ENCODE measurements at places on chromosomes 16 and 17.

GRCh38 chr17:81867170-81867990 lies 3.8 kb downstream of the ARHGDIA start:
- no peak for DNase-seq

DNA sequence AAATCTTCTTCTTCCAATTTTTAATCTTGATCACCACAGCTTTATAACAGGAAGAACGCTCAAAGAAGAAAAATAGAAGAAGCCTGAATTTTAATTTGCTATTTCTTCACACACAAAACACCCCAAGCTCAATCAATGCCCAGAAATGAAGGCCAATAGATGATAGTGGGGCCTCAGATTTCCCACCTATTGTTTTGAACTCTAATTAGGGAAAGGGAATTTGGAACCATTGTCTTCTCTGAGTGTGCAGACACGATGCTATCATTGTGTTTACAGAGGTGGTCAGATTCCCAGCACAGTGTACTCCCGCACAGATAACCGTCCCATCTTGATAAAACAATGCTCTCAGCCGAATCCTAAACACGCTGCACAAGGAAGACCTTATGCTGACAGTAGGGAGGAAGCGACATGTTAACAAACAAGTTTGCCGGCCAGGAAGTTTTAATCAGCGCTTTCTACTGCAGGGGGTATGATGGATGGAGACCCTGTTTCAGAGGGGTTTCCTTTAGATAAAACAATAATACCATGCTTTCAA lies 684.7 kb downstream of the MAF start:
- DNase-seq: no peak

DNA sequence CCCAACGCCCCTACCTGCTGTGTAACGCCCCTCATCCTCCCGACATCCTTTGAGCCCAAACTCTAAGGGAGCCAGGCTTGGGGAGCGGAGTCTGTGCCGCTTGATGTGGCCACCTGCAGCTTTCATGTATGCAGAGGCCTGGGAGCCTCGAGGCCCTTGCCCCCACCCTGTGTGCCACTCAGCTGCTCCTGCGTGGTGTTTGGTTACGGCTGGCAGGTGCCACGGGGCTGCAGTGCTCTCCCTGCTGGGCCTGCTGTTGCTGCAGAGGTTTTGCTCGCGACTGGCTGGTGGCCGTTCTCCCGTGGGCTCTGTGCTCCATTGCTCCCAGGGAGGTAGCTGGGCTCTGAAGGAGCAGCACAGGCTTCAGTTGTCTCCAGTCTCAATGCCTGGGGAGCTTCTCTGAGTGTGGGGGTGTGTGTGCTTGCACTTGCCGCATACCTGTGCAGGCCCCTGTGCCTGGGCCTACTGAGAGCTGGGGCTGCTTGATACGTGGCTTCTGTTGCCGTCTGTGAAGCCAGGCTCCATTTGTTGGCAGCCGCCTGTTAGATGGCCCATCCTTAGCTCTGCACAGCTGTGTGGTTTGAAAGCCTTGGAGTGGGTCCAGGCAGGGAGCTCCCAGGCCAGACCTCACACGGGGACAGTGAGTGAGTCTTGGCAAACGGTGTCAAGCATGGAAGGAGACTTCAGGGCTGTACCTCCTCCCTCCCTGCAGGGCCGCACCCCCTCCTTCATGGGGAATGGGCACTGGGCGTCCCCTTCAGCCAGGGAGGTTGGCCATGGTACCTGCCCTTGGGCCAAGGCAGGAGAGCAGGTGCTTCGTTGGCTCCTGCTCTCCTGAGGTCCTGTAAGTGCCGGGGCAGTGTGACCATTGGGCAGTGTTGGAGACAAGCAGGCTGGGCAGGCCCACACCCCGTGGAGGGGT lies 47.2 kb downstream of the PDPK1 start:
- no peak for DNase-seq

- DNase-seq: no peak
Observed at GRCh38 chr17:78031435-78031834, 72.9 kb downstream of the TNRC6C start.

GRCh38 chr17:65556910-65557348 lies 4.5 kb downstream of the AXIN2 start:
- DNase-seq: no peak
